GM13976 (cell line): ENCODE measurements at places on chromosomes 12 and 14.

GRCh38 chr12:66590275-66590985, 88.4 kb downstream of the GRIP1 start:
- DNase-seq = no peak

DNA sequence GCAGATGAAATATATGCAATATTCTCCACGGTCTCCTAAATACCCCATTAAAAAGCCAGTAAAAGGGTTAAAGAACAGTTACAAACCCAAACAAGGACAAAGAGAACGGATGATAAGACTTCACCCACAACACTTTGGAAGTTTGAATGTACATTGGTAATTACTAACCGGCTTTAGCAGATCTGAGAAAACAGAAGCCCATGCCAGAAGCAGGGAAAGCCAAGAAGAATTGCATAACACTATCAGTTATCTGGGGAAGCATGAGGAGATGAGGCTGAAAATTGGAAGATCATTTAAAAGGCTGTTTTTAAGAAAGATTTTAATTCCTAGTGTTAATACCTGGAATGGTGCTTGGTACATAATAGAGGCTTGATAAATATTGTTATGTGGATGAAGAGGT, 55.6 kb upstream of the MYBPC1 start:
- no peak for DNase-seq

DNA sequence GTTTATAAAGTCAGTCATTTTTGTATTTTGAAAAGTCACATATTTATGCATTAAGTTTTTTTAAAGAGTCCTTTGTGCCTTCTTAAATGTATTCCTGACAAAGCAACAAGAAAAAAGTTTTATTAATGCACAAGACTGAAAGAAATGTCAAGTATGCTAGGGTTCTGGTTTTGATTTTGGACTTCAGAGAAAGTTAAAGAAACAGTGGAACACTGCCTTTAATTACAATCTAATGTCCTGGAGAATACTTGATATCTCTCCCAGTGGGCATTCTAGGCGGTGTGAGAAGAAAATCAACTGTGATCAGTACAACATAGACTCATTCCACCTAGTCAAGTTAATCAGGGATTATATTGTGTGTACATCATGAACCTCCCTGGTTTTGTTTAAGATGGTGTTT, 49.9 kb downstream of the PRICKLE1 start:
- DNase-seq = no peak

DNA sequence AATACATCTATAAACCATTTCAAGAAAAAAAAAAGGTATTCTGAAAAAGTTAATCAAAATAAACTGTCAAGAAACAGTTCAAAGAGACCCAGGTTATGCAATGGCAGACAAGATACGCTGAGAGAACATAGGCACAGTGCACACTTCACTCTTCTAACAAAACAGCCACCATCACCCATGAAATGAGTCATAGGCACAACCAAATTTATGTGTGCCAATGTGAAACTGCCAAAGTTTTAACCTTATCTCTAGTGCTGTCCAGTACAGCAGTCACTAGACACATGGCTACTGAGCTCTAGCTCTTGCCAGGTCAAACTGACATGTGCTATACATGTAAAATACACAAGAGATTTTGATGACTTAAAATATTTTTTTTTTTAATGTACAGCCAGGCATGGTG, 1.4 kb downstream of the CEP128 start:
- DNase-seq = no peak

DNA sequence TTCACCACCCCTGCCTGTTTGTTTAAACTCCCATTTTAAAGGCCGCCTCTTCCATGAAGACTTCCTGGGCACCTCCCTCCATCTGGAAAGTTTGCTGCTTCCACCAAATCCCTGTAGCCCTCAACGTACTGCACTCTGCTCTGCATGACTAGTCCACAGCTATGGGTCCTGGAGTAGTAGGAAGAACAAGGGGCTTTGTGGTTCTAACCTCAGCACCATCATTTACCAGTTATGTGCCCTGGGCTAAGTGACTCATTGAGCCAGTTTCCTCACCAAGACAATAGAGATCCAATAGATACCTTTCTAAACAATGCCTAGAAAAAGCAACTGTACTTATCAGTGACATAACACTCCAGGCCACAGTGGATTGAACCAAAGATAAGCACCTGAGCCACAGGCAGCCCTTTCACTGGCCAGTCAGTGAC, 8.5 kb upstream of the LTBP2 start:
- DNase-seq = no peak

DNA sequence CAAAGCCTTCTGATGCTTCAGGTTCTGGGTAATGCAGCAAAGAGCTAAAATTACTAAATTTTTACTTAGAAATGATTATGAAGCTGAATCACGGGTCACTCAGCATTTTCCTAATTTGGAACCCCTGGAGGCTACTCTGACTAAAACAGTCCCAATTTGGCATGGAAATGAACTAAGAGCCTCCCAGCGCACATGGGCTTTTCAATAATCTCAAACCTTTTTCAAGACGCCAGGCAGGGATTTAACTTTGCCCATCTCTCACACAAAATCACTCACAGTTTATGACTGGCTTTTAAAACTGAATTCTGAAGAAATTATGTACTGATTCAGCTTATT, 68.3 kb downstream of the LLPH start:
- no peak for DNase-seq

DNA sequence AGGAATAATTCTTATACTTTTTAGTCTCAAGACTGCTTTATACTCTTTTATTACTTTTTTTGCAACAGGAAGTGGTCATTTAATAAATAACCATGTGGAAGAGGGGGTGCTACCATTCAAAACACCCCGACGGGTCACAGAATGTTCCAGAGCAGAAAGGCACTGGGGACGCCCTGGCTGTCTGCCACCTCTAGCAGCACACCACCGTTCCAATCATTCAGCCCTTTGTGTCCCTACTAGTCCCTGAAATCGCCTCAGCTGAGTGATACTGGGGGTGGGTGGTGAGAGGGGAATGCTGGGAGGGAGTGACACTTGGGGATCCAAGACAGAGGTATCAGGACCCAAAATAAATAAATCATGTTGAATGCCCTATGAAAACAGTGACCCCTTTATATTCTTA, 52.4 kb downstream of the MON2 start:
- DNase-seq = no peak

GRCh38 chr14:85172290-85172689, 357.7 kb upstream of the FLRT2 start:
- no peak for DNase-seq

DNA sequence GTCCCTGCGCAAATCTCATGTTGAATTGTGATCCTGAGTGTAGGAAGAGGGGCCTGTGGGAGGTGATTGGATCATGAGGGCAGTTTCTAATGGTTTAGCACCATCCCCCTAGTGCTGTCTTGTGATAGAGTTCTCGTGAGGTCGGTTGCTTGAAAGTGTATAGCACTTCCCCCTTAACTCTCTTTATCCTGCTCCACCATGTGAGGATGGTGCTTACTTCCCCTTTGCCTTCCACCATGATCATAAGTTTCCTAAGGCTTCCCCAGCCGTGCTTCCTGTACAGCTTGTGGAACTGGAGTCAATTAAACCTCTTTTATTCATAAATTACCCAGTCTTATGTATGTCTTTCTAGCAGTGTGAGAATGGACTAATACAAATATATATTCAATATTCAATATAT, 303.7 kb upstream of the SEL1L start:
- DNase-seq = no peak

DNA sequence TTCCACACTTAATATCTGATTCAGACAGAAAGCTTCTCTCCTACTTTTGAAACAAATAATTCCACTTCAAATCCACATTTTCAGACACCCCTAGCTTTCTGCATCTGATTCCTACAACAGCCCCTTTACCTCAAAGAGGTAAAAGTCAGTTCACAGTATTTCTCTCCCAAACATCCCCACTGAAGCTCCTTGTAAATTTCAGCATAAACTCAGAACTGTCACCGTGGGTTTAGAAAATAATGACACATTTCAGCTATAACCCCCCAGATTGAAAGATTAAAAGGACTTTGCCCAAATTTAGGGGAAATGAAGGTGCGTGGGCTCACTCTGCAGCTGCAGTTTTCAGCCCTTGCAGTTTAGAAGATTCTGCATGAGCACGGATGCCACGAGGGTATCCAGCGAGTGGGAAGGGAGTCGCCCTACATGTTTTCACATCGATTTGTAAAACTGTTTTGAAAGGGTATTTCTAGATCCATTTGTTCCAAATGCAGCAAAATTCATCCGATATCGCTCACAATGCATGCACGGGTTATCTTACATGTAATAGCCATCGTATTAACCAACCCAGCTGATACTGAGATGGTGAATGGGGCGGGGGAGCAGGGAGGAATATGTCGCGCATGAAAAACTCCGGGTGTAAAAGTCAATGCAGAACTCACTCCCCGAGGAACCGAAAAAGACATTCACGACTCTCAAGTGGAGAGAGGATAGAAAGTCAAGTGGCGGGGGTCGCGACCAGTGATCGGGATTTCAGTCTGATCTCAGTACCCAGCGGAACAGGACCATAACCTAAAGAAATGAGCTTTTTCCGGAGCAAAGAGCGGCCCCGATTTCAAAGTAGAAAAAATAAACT, 5.0 kb upstream of the CCND2 start:
- no peak for DNase-seq

DNA sequence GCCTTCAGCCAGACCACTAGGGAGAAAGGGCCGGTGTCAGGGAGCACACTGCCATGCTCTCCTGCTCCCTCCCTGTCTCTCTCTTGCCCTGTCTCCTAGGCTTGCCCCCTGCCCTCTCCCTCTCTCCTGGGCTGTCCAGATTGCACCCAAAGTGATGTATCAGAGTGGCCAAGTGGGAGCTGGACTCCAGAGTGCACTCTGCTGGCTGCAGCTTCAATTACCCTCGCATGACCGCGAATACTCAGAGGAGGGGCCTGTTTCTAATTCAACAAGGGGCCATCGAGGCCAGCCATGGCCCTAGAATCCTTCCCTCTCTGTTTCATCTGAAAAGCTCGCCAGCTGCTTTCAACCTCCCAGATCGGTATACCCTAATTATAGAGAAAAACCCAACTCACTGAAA, 206.4 kb upstream of the FKBP4 start:
- DNase-seq = no peak

GRCh38 chr12:58378028-58378427, 436.7 kb downstream of the ATP23 start:
- no peak for DNase-seq

DNA sequence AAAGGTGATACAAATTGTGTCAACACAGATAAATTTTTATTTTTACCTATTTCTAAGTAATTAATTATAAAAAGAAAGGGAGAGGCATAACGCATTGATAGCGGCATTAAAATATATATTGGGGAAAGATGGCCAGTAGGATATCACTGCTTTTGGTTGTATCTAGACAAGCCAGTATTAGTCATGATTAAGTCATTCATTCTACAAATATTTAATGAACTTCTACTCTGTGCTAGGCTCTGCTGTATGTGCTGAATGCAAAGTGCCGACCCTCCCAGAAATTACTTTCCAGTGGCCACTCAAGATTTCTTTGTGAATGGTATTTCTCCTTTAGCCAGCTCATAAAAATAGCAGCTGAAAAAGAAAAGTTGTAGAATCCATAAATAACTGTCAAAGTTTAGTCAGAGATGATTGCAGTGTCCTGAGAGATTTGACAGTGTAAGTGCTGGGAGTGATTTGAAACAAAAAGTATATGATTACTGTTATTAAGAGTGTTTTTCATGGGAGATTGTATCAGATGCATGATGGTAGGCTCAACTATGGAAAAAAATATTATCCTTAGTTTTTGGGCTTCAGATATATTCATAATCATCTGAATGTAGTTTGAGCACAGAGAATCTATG, 133.2 kb downstream of the MGAT4C start:
- no peak for DNase-seq

DNA sequence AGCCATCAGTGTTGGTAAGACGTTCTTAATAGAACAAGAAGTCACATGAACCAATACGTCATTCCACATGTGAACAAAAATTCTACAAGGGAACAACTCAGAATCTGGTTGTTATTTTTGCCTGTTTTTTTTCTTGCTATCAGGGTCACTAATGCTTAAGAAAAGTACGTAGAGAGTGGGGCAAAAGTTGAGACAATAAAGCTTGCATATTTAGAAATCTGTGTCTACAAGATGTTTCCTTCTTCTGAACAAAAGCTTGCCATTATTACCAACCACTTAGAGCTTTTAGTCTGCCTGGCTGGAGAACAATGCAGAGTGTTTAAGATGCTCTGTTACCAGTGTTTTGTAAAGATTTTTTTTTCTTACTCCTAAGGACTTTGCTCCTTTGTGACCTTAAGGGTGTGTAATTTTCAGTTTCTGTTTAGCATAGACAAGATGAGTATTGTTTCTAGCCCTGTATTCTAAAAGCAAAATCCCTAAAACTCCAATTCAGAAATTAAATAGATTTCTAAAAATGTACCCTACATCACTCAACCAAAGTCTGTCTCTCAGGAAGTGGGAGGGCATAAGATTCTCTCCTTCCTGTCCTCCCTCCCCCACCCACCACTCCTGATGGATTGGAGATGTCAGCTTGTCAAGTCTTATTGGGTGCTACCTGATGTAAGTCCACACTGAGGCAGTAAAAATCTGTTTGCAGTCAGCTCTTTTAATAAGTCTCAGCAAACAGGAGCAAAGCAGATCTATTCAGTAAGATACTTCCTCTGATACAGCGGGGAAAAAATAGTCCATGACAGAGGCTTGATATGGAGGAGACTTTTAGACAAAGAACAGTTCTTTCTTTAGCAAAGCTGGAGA, 267.6 kb downstream of the GRIN2B start:
- no peak for DNase-seq

GRCh38 chr12:130762319-130762675, 46.2 kb upstream of the RIMBP2 start:
- DNase-seq = no peak

DNA sequence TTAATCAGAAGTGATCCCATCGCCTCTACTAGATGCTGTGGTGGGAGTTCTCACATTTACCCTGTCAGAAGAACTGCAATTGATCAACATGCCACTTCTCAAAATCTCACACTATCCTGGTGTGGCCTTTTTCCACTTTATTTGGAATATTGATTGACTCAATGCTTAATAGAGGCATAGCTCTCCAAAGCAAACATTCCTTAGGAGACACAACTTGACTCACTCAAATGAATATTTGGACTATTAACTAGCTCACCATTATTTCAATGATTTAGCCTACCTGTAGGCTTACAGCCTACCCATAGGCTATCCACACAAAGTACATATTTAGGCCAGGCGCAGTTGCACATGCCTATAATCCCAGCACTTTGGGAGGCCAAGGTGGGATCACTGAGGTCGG, 186.5 kb downstream of the KLHL28 start:
- DNase-seq = no peak

GRCh38 chr14:88955455-88955854, 131.0 kb downstream of the TTC8 start:
- no peak for DNase-seq
